ENCODE measurements at places on chromosomes 3 and 15.

GRCh38 chr3:137761099-137761562, 3.0 kb upstream of the SOX14 start:
- DNase-seq: no peak

DNA sequence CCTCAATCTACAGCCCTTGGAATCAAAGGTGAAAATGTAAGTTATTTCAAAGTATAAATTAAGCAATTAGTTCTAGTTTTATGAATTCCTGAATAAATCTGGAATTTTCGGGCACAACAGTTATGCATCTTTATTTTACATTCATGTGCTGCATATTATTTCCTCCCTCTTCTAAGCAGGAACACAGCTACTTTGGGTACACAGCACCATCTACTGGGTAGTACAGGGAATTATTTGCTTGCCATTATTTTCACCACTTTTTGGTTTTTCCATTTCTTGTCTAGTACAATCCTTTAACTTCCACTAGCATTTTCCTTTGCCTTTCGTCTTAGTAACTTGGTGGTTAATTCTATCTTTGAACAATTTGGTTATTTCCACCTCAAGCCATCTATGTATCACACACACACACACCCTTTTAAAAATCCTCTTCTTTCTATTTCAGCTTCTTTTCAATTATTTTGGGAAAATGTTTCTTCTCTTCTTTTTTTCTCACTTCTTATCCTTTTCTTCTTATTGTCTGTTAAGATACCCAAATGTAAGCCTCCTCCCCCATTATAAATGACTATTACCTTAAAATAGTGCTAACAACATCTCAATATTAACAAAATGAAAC, 451.0 kb downstream of the MFSD1 start:
- no peak for DNase-seq

GRCh38 chr3:133209871-133210550, 171.8 kb downstream of the TMEM108 start:
- DNase-seq: no peak

- no peak for DNase-seq
Measured at GRCh38 chr3:73041537-73041936, 19.9 kb upstream of the EBLN2 start.

DNA sequence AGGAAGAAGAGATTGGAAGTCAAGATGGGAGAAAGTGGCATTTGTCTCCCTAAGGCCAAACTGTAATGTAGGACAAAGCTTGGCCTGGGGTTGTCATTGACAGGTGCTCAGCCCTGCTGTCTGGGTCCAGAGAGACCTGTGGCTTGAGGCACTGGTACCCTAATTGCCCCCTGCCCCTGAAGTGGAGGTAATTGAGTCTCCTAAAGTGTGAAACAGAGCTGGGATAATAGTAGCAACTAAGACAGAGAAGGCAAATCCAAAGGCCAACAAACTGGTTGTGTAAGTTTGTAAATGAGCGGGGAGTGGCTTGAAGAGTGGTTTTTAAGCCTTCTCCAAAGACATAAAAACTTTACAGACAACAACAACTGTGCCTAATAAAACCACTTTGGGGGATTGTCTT, 264.2 kb upstream of the ROPN1 start:
- no peak for DNase-seq

DNA sequence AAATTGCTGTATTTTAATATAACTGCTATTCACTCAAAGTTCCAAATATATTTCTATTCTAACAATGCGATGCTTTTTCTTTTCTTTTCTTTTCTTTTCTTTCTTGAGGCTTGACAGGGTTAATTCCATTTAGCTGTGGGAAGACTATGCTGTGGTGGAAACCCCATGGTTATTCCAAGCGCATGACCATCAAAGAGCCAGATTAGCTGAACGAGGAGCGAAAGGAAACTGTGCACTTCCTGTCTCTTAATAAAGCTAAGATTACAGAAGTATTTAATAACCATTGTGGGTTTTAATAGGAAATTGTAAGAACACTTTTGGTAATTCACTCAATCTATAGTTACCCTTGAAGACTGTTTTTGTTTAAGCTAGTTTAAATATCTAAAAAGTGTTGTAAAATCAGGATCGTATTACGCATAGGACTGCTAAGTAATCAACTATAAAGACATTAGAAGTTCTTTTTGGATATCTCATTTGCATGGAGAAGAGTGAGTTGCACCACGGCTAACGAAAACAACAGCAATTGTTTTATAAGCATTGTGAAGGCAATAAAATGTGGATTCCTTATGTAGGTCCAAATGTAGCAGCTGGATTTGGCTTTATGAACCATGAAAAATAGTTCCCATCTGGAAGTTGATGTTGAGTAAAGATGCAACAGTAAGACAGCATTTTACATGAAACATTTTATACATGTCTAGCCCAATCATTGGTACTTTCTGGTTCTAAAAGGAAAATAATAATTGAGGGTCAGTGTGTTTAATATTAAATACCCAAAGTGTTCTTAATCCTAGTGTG, 105.4 kb downstream of the ZIC1 start:
- DNase-seq: no peak

DNA sequence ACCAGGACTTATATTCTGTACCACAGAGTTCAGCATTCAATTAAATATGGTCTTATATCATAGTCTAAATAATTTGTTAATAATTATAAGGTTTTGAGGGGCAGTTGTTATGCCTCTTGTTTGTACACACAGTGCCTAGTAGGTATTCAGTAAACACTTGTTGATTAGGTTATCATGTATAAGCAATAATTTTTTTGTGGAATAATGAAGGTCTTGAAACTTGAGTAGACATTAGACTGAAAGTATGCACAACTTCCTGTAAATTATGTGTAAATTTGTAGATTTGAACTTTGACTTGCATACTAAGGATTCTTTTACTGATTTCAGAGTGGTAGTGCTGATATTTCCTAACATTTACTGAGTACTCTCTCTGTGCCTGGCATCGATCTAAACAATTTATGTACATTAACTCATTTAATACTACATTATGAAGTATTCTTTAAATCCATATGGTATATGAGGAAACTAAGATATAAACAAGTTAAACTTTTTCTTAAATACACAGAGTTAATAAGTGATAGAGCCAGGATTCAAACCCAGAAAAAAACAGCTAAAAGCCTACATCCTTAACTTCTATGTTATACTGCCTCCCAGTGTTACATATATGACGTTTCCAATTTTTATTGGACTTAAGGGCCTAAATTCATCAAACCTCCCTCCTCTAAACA, 65.1 kb downstream of the GLCE start:
- no peak for DNase-seq

GRCh38 chr15:31463521-31464102, 137.0 kb downstream of the KLF13 start:
- DNase-seq: no peak

DNA sequence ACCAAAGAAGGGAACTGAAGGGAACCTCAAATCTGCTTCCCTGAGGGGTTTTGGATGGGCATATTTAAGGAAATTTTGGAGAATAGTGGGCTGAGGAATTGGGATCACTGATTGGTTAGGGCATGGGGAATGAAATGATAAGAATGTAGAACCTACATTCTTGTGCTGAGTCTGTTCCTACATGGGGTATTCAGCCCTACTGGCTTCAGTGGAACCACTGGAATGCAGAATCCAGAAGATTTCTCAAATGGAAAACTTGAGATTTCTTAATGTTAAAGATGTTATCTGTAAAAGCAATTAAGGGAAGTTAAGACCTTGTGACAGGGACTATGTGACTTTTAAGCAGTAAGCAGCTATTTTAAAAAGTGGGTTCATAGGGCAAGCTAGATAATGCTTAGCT, 1062.4 kb downstream of the AGBL1 start:
- no peak for DNase-seq

DNA sequence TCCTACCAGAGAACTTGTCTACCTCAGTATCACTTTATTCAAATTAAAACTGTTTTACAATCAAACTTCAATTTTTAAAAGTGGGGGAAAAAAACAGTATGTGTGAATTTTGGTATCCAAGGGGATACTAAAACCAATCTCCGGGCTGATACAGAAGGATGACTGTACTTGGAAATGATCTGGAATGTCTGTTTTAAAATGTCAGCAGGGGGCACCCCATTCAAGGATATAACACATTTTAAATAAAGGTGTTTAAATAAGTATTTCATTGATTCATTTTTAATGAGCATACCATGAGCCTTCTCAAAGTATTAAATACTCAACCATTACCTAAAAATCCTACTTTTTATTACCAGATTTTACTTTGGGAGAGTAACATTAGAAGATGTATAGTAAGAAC, 67.9 kb downstream of the ULK4 start:
- peak; percentile 42 for DNase-seq

DNA sequence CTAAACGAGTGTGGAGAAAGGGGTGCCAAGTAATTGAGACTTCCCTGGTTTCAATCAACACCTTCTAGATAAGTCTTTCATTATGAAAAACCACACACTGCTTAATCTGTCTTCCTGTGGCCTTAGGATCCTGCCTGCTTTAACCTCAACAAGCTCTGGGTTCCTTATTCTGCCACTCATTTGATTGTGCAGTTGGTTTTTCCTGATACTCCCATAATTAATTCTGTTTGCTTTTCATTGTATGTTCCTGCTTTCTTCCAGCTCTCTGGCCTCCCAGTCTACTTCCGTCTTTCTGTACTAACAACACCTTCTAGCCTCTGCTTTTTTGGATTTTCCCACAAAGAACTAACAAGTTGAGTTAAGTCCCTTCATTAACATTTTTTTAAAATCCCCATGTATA, 20.2 kb upstream of the GCNT3 start:
- no peak for DNase-seq

DNA sequence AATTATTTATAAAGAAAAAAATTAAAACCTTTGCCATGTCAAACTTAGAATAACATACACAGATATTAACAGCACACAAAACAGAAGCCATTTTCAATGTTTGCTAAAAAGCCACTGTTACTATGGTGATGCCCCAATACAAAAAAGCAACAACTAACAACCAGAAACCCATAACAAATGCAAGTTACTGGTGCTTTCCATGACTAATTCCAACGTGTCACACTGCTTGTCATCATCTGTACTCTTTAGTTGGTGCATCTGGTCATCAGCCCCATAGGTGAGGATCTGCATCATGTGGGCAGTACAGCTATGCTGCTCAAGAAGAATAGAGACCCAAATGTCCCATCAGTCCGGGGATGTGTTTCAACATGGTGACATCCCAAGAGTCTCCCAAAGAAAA, 52.8 kb downstream of the ATP8B4 start:
- peak; percentile 38 for DNase-seq

DNA sequence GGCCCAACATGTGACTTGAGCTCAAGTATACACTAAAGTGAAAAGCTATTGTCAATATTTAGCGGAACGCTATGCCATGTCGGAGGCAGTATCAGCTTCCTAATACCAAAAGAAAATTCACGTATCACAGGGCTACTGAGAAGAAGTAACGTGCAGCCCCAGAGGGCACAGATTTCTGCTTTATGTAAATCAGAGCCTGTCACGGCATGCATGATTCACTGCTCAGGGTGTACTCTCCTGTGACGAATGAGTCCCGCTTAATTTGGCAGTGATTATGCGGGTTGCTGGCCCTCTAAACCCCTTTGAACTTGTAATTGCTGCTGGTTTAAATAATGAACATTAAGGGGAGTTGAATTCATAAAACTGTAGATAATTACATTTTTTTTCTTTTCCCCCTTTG, 85.3 kb downstream of the MEIS2 start:
- DNase-seq: no peak

DNA sequence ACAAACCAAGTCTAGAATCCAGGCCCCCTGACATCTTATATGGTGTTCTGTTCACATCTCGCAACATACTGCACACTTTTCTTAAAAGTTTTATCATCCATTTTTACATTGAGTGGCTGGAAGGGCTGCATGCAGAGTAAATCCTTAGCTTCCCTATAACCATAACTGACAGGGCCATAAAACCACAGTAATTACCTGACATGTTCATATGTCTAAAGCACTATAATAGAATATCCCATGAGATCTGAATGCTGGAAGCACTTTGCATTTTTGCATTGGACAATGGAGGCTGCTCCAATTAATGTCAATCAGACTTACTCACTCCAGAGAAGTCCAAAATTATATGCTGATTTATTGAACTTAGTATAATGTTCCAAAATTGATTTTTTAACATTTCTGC, 86.6 kb upstream of the HES1 start:
- no peak for DNase-seq

GRCh38 chr15:64156652-64157331, 5.3 kb downstream of the SNX22 start:
- DNase-seq: no peak

DNA sequence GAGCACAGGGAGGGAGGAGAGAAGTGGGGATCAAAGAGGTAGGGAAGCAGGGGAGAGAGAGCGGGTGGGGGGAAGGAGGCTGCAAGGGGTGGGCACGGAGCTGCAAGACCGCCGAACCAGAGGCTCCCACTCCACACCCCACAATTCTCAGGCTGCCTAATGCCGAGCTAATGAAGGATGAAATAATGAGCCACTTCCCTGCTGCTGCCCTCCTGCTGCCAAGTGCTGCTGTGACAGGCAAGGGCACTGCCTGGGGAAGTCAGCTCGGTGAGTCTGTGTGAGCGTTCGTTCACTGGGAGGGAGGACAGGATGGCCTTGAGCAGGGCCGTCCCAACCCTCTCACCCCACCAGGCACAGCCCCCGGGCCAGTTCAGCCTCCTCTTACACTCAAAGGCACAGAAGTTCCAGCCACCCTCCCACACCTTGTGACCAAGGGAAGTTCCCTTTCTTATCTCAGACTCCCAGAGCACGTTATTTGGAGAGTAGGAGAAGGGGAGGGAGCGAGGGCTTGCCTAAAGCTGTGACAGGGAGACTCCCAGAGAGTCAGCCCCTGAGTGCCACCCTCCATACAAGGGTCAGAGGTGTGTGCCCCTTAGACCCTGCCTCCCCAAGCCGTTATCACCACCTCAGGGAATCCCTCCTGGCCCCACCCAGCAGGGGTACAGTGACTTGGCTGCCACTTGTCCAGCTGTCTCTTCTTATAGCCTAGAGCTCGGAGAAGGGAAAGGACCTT, 12.4 kb downstream of the GLYCTK start:
- DNase-seq: no peak

GRCh38 chr3:139378587-139379241, 10.7 kb downstream of the COPB2 start:
- DNase-seq: no peak

GRCh38 chr3:8872261-8872660, 91.0 kb downstream of the RAD18 start:
- DNase-seq: no peak

GRCh38 chr3:170132335-170132734, 49.2 kb downstream of the PHC3 start:
- DNase-seq: no peak

All from CD4-positive, alpha-beta T cell treated with Interleukin-21 for 1 hour (primary cell).